ENCODE measurements at places on chromosomes 2 and 18.

GRCh38 chr2:85865539-85866164 is 23.1 kb downstream of the ST3GAL5 start:
- DNase-seq = no peak

DNA sequence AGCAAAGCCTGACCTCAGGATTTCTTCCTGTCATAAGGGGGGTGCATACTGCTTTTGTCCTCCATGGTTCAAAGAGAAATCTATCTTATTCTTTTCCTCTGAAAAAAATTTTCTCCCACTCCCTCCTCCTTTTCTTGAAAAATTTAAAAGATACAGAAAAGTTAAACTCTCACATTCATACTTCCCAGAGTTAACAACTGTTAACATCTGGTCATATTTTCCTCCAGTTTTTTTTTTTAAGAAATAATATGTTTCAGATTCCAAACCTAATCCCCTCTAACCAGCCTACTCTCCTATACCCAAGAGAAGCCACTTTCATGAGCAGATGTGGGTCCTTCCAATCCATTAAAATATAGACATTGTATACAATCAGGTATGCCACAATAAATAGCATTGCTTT is 378.9 kb upstream of the HNRNPA3 start:
- DNase-seq = no peak

GRCh38 chr2:70984576-70985282 is 6.3 kb downstream of the ANKRD53 start:
- no peak for DNase-seq

DNA sequence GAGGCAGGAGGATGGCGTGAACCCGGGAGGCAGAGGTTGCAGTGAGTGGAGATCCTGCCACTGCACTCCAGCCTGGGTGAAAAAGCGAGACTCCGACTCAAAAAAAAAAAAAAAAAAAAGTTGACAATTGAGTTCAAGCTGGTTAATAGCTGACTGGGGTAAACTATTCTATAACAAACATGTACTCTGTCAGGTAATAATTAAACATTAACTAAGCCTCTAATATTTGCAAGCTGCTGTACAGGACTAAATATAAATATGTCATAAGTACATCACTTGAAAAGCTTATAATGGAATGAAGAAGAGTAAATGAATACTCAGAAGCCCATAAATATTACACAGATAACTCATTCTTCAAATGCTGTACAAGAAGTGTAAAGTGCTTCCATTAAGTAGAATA is 190.4 kb upstream of the CRIM1 start:
- no peak for DNase-seq

DNA sequence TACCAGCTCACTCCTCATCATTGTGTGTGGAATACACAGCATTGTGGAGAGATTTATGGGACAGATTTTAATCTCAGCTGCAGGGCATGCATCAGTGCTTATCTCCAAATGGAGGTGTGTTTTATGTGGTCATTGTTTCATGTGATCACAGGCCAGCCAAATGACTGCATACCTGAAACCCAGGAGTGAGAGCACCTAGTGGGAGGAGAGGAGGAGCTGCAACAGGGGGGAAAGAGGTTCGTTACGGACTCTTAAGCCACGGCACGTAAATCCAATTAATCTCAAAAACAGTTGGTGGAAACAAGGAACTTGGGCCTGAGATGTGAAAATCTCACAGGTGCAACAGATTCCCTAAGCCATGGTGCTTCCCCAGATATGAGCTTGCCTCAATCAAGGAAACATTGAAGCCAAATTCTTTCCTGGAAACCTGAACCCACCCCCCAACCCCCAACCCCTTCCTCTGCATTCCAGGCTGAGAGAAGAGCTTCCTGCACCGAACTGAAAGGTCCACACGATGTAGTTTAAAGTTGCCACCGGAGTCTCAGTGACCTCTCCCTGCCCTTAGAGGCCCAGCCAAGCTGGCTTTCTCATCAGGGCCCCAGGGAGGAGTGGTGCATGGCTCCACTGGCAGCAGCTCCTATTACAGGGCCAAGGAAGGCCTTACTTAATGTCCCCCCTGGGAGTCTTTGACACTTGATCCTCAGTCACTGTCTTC is 167.4 kb downstream of the C1D start:
- DNase-seq = no peak

GRCh38 chr2:44676379-44676778 is 265.1 kb upstream of the SIX3 start:
- DNase-seq = no peak

DNA sequence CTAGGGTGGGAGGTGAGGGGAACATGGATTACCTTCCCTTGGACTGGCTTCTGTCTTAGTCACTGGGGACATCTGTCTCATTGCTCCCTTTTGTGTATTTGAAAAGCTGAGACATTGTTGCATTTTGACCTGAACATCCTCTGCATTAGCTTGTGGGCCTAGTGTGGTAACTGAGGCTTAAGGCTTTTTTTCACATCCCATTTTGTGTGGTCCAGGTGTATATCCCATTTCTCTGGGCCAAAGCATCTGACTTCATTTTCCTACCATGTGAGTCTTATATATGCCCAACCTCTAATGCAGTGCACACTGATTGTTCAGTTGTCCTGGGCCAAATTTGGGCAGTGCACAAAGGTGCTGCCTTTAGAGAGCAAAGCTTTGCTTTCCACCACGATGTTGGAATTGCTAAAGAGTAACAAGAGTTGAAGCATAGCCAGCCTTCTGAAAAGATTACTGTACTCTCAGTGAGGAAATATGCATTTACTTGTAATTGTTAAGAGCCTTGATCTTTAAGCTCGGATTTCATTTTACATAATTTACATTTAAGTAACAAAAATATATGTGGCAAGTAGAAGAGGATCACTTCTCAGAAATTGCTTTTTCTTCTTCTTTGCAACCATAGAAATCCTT is 13.3 kb downstream of the PRKCE start:
- DNase-seq = no peak

GRCh38 chr2:25286025-25286400 is 55.7 kb downstream of the DNMT3A start:
- DNase-seq = no peak

- no peak for DNase-seq
Observed at GRCh38 chr2:46174345-46175170, 122.6 kb upstream of the EPAS1 start.

GRCh38 chr2:168907940-168908662 is 7.0 kb downstream of the G6PC2 start:
- DNase-seq = no peak

GRCh38 chr2:127578411-127578810 is 42.9 kb downstream of the MYO7B start:
- no peak for DNase-seq

- DNase-seq = no peak
Observed at GRCh38 chr2:165827016-165827920, 33.2 kb upstream of the GALNT3 start.

DNA sequence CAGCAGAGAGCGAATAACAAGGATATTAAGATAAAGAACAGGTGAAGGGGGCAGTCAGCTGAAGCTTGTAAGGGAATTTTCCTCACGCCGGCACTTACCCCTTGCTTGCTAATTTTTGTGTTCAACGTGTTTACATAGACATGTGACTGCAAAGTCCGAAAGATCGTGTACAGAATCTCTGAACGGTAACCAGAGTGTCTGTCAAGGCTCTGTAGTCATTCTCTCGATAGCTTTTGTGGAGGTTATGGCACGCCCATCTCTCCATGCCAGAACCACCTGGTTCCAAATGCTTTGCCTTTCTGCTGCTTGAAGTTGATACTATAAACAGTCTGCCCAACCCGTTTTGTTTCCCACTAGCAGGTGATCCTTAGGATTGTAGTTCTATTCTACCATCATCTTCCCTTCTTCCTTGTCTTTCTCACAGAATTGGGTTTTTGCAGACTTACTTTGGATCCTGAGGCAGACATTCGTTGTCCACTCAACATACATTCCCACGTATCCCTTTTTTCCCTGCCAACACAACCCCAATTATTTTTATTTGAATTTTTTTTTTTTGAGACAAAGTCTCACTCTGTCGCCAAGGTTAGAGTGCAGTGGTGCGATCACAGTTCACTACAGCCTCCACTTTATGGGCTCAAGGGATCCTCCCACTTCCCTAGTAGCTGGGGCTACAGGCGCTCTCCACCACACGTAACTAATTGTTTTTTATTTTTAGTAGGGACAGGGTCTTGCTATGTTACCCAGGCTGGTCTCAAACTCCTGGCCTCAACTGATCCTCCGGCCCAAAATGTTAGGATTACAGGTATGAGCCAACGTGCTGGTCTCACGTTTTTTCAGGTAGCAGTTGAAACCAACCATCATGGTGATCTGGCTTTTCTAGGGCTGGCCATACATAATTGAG is 1.3 kb upstream of the USP34 start:
- DNase-seq = no peak

GRCh38 chr2:85076618-85077274 is 56.4 kb upstream of the TCF7L1 start:
- no peak for DNase-seq

DNA sequence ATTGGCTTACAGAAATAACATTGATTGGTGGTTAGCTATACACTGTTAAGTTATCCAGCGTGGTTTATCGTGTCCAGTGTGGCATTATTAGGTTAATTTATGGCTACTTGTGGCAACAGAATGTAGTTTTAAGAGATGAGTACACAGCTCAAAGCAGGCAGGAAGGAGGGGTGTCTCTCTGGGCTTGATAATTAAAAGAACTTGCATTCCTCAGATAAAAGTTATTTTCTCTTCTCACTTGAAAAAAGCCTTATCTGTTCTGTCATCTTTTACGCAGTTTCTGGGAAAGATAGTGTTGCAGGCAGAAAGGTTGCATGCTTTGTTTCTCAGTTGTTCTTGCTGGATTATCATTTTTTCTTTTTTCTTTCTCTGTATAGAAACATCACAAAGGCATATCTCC is 154.4 kb upstream of the COL3A1 start:
- DNase-seq = no peak

DNA sequence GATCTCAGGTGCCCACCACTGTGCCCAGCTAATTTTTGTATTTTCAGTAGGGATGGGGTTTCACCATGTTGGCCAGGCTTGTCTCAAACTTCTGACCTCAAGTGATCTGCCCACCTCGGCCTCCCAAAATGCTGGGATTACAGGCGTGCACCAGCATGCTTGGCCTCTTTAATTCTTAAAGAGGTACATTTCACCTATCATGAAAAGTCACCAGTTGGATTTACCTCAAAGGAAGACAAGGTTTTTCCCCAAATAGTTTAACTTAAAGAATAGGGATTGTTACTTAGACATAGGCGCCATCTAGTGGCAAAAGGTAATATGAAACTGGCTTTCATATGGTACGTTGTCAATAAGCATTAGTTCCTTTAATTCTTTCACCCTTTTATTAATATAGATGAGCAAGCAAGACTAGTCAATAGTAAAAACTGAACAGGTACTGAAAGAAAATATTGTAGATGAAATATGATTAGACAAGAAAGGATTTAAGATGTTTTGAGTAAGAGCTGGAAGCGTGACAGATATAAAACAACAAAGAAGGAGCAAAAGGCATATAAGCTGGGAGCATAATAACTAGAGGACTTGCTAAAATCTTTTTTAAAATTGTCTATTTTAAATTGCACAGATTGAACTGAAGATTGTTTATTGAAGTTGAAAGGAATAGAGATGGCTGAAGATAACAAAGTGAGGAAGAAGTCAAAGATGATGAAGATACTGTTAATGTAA is 35.0 kb upstream of the PSMD14 start:
- DNase-seq = no peak

- DNase-seq = no peak
Observed at GRCh38 chr2:100580367-100581276, 17.8 kb downstream of the PDCL3 start.

DNA sequence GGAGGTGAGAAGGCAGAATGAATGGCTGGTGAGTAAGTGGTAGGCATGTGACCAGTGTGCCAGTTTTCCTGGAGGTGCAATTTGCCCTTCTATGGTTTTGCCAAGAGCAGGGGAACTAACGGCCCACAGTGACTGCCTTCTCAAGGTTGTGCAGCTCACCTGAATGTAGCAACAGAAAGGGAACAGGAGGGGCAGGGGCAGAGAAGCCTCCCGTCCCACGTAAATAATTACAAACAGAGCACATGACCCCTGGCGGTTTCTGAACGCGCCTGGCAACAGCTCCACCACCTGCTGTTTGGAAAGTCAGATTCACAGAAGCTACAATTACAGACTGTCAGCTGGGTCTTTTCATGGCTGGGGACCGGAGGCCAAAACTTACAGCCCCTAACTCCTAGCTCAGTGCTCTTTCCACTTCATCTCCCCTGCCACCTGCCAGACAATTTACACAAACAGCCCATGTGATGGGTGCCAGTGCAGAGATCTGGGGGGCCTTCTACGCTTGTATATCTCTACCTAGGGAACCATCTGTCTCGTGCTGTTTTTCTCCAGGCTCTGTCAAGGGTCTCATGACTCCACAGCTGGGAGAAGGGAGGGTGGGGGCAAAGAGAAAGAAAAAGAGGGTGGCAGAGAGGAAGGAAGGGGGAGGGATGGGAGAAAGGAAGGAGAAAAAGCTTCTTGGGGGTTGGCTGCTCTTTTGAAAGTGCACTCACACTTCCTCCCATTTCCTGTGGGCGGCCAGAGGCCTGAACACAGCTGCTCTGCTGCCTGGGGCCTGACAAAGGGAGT is 69.6 kb downstream of the POLR1A start:
- peak; percentile 80 for DNase-seq

DNA sequence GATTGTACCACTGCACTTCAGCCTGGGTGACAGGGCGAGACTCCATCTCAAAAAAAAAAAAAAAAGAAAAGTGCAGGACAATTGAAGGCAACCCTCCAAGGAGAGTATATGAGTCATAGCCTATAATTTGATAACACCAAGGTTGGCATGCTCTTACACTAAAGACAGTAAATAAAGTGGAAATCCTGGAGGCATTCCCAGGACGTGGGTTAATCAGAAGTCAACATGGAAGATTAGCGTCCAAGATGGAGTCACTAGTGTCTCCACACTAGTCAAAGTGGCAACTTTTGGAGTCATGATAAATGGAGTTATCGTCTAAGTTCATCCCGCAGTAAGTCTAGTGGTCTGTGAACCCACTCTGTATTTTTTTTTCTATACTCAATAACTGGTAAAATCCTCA is 21.2 kb upstream of the UGGT1 start:
- no peak for DNase-seq

- DNase-seq = no peak
Observed at GRCh38 chr2:53334610-53335009, 433.0 kb upstream of the CHAC2 start.

GRCh38 chr2:46535360-46535759 is 56.0 kb downstream of the TMEM247 start:
- no peak for DNase-seq

Data from C1 segment of cervical spinal cord (tissue), 14 donors.